ENCODE measurements at places on chromosomes 5 and 9.

DNA sequence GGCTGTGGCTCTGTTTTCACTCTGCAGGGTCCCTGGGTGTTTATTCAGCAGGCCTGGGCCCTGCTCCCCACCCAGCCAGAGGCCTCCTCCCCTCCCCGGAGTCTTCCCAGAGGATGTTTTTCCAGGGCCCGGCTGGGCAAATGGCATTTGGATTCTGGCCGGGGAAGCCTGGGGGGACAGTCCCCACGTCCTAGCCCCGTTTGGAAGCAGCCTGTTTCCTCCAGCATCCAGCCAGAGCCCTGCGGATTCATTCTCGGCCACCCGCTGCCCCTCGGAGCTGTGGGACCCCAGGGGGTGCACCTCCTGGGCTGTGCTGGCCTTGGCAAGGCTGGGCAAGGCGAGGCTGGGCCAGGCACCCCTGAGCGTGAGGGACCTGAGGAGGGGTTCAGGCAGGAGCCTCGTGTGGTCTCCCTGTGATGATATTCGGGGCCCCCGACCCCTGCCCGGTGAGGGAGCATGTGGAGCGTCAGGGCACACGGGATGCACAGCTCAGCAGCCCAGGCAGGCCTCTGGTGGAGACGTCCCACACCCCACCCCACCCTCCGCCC, 48.8 kb upstream of the EGFL7 start:
- DNase-seq = no peak

DNA sequence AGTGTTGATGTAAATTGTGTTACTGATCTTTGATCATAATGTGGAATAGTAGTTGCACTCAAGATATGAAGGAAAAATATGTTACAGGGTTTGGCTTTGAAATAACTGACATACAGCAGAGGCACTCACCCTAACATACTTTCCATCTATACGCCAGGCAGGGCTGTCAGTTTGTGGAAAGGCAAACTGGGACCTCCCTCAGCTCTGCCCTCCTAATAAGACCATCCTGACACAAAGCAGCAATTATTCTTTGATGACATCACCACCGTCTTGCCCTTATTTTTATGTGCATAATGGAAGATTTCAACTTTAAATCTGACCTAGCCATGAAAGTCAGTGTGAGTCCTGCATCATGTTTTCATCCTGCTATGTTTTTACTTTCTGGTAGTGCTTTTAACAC, 42.9 kb downstream of the ITGA1 start:
- DNase-seq = no peak

DNA sequence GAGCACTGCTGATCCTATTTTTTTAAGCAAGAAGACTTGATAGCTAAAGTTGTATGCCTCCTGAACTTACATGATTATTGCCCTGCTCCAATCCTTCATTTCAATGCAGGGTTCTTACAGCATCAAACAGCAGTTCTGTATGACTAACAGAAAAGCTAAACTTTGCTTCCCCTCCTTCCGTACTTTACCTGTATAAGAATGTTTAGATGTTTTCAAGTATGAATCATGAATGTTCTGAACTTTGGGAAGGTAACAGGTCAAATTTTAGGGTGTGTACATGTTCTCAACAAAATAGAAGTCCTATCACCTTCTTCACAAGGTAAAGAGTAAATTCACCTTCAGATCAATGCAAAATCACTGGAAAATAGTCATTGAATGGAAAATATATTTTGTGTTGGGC, 972.6 kb upstream of the SEMA6A start:
- DNase-seq = no peak

DNA sequence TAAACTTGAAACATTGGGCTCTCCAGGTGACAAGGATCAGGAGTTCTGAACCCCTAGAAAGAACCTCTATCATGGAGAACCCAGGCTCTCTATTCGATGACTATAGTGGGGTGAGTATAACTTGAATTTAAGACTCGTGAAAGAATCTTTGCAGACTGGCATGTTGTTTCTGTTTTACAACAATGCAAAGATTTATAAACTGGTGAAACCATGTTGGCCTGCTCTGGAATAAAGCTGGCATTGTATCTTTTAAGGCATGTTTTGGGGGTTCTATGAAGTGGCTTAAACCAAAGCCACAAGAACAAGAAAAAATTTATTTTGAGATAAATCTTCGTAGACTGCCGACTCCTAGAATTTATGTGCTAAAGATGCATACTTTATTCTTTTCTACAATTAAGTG, 9.8 kb upstream of the GDNF start:
- no peak for DNase-seq

DNA sequence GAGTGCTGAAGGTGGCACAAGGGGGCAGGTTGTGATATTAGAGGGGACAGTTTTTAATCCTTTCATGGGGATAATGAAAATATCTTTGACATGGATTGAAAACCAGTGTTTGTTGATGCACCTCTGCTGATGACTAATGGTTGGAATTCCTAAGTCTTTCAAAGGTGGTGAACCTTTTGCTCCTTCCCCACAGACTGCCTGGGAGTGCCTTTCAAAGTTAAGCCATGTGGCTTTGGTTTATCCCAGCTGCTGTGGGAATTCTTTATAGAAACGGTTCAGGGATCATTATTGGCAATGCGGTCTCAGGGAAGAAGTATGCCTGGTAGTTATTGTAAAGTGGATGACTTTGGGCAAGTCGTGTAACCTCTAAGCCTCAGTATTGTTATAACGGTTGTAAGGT, 45.7 kb downstream of the PIP5K1B start:
- DNase-seq = no peak

GRCh38 chr5:56803025-56803424, 12.3 kb upstream of the MAP3K1 start:
- no peak for DNase-seq

DNA sequence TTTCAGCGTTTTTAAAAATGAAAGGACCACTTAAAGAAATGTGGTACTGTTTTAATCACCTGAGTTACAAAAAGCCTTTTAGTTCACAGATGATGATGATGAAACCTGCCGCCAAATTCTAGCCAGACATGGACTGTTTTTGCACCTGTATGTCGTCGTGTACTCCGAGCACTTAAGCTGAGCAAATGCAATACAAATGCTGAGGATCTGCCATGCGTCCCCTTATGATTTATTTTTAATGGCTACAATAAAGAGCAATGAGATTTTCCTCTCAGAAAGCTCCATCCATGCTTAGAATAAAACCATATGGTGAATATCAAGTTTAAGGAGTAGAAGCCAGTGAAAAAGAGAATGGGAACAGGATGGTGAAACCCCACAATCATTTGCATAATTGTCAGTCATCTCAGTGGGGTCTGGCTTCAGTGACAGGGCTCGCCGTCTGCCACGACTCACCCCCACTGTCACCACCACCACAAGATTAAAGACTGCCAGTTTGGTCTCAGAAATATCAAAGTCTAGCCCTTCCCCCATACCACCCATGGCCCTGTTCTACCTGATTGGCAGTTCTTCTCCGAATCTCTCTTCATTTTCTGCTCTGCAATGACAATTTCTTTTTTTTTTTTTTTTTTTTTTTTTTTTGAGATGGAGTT, 159.9 kb downstream of the GOLPH3 start:
- no peak for DNase-seq

GRCh38 chr9:113631871-113632665, 168.5 kb downstream of the RGS3 start:
- no peak for DNase-seq

DNA sequence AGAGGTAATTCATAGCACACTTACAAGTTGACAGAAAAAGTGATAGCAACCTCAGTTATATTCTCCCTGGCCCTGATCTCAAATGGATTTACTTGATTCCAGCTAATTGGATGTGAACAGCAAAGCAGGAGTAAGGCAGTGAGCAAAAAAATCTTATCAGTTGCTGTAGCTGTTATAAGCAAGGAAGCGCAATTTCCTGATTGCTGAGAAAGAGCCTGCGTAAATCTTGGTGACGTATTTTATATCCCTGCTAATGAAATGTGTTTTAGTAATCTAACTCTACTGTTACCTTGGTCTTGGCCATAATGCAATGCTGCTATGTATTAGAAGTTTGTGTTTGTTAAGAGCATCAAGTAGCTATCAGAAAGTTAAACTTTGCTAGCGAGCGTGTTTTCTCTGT, 661.2 kb upstream of the SEMA6A start:
- DNase-seq = no peak

Data from activated T-helper 1 cell treated with Interleukin-2 at 50 U/mL for 16 hours (primary cell).